ENCODE measurements at places on chromosomes 7 and 10.

DNA sequence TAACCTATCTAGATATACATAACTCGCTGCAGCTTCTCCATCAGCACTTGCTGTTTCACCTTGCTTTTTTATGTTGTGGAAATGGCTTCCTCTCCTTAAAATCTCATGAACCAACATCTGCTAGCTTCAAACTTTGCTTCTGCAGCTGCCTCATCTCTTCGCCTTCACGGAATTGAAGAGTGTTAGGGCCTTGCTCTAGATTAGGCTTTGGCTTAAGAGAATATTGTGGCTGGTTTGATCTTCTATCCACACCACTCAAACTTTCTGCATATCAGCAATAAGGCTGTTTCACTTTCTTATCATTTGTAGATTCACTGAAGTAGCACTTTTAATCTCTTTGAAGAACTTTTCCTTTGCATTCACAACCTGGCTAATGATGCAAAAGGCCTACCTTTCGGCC lies 49.2 kb upstream of the AGR3 start:
- DNase-seq, result no peak

- DNase-seq, result no peak
Observed at GRCh38 chr7:55250313-55250712, 114.8 kb upstream of the LANCL2 start.

- no peak for DNase-seq
Observed at GRCh38 chr7:8121243-8121642, 140.7 kb downstream of the ICA1 start.

DNA sequence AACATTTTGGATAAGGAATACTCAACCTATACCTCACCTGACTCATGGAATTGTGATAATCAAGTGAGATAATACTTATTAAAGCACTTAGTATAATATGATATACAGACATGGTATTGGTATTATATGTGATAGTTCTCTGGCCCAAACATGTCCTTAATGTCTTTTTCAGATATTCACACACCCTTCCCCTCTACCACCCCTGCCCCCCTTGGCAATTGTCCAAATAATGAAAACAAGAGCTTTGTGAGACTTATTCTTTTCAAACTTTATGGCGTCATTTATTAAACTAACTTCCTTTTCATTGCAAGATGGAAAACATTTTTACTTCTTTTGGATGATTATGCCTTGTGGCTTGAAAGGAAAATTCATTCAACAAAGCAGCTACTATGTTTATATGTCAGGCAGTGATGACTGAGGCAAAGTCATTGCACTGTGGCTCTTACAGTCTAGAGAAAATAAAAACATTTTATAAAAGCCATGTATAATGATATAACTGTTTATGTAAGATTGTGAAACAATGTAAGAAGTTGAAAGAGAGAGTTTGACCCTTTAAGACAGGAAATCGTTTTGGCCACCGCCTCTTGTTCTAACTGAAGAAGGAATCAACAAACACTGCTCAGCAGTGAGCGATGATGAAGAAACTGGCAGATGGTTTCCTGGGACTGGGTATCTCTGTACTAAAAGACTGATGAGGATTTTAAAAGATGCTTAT lies 27.4 kb downstream of the MINPP1 start:
- DNase-seq, result no peak

- DNase-seq, result peak; percentile 83
Observed at GRCh38 chr7:26291699-26292538, at the start of gene SNX10. TSS of gene SNX10 (plus strand) at chr7:26291862. CDS start at chr7:26346443, 54,581 bp downstream.

DNA sequence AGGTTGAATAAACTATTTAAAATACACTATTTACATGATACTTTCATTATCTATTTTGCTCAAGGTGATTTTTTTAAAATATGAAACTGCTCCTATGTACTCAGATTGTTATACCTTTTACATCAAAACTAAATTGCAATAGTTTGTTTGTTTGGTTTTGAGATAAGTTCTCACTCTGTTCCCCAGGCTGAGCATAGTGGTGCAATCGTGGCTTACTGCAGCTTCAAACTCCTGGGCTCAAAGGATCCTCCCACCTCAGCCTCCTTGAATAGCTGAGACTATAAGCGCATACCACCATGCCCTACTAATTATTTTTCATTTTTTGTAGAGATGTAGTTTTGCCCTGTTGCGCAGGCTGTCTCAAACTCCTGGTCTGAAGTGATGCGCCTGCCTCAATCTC lies 12.7 kb downstream of the TAS2R60 start:
- DNase-seq, result no peak

All from activated naive CD8-positive, alpha-beta T cell treated with anti-CD3 and anti-CD28 coated beads for 36 hours (primary cell).